ENCODE measurements at places on chromosomes 2 and 18.
A peak's percentile ranks its signal among the peaks of the same experiment; 100 is the strongest.

GRCh38 chr2:206276169-206276942, 1.9 kb downstream of the ZDBF2 start:
- no peak for DNase-seq

DNA sequence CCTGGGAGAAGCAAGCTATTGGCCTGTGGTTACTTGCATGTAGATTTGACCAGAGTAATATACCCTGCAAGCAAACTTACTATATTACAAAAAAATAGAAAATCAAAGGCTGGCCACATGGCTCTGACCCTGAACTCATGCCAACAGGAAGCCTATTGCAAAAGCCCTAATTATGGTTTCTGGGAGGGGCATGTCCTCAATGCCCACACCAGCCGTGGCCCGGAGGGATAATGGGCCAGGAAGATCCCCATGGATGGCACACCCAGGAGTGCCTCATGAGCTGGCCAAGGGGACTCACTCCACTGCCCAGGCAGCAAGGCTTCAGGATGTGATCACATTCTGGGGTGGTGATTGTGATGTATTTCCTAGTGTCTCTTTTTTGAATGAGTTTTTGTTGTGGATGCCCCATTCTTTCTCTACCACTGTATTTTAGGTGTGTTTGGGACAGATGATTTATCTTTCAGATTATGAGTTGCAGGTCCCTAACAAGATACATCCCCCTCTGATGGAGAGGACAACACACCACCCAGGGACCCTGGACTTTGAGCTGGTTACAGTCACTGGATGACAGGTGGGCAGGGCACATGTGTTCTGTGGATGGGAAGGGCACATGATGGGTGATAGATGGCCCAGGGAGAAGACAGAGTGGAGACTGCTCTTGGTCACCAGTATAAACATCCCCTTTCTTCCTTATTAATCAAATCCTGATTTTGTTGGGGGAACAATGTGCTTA, 18.7 kb upstream of the TFCP2L1 start:
- no peak for DNase-seq

- DNase-seq, result no peak
These were observed 64.5 kb downstream of the CACNB4 start for GRCh38 chr2:152034257-152034801.

GRCh38 chr2:119174216-119174992, 15.9 kb upstream of the C1QL2 start:
- DNase-seq, result peak; percentile 55

GRCh38 chr2:37370666-37371065, 26.2 kb downstream of the QPCT start:
- no peak for DNase-seq

- peak; percentile 64 for DNase-seq
These were observed 545 bp downstream of the GTF3C2 start for GRCh38 chr2:27356056-27356381.

GRCh38 chr2:18630101-18630500, 40.7 kb upstream of the NT5C1B start:
- no peak for DNase-seq

DNA sequence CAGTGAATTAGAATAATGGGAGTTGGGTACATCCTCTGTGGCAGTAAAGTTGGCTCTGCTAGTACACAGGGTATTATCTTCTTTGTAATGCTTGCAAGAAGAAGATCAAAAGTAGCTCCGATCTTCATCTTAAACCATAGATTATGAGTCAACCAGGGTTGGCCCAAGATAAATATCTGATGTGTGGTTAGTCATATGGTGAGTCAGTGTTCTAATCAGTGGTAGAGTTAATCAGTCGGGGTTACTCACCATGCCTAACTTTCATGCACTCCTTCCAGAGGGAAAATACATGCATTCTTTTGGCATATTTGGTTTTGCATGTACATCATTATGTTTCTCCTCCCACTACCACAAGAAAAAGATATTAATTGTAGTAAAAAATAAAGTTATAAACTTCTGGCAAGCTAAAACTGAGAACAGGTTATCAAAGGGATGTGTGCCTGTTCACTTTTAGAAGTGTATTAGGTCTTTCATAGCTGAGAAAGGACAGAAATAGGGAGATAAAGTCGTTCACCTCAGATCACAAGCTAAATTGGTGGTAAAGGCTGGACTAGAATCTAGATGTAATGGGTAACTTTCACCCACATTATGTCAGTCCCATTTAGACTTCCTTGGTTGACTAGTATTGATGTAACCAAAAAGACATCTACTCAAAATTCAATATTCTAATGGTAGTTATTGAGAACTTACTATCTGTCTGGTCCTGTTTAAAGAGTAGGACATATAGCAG, 684.4 kb downstream of the IRS1 start:
- no peak for DNase-seq

DNA sequence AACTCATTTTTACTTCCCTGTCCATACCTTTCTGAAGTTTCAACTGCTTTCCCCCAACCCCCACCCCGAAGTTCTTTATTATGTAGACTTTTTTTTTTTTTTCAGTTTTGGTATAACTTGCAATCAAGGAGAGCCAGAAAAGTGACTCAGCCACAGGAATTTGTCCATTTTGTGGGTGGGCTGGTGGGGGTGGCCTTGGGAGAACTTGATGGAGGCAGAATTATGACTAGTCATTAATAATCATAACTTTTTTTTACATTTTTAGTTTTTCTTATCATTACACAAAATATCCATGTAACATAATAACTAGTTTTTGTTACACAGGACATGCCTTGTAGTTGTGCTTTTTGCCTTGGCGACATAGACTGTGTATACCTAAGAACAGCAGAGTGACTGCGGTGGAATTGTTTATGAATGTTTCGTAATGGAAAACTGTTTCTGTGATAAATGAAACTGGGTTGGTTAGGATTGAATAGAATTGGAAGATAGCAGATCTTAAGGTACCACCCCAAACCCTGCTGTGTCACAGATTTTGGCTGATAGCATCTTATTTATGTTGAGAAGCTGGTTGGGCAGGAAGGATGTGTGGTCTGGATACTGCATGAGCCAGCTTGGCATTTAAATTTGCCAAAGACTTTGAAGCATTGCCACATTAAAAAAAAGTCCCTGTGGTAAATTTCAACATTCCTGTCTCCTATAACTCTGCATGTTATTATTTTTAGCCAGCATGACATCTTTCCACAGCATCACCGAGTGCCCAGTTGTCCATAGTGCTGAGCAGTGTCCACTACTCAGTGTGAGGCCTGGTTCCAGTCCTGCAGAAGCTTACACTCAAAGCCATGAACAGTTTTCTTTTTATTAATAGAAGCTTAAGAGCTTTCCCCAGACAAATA, 30.7 kb downstream of the LYPD6B start:
- peak; percentile 78 for DNase-seq
